H1 (cell line): ENCODE measurements at places on chromosomes 12 and 14. TPM values are rescaled to one million over a fixed set of nuclear protein-coding genes. Genes with fewer than 3 reads are reported as not detected.
A peak's percentile ranks its signal among the peaks of the same experiment; 100 is the strongest.

OR4M1 gene
- not detected in 2 replicates for polyA plus RNA-seq

WNT5B gene
- 1.2 TPM in 2 replicates for polyA plus RNA-seq

ASCL1 gene
- polyA plus RNA-seq: 0.12 and 0.17 TPM in 2 replicates

STON2 gene
- polyA plus RNA-seq: 8.2 and 8.9 TPM in 2 replicates

DTX3 gene
- 92.5 and 126 TPM in 2 replicates for polyA plus RNA-seq

ZNF891 gene
- 1.3 TPM in 2 replicates for polyA plus RNA-seq

C12orf42 gene
- 0.05 and 0.28 TPM in 2 replicates for polyA plus RNA-seq

NDRG2 gene
- polyA plus RNA-seq: 48.6 and 65.0 TPM in 2 replicates

FGF6 gene
- not detected in 2 replicates for polyA plus RNA-seq

NOVA1 gene
- 4.9 and 6.8 TPM in 2 replicates for polyA plus RNA-seq

DBX2 gene
- polyA plus RNA-seq: 0.05 and 0.06 TPM in 2 replicates

ASB2 gene
- polyA plus RNA-seq: 2.1 and 3.2 TPM in 2 replicates

FBLN5 gene
- polyA plus RNA-seq: 0.88 and 1.1 TPM in 2 replicates

ZDHHC22 gene
- 23.8 and 30.7 TPM in 2 replicates for polyA plus RNA-seq

GRCh38 chr14:68926236-68926635 lies 52.9 kb downstream of the ACTN1 start:
- DNase-seq: no peak

DNA sequence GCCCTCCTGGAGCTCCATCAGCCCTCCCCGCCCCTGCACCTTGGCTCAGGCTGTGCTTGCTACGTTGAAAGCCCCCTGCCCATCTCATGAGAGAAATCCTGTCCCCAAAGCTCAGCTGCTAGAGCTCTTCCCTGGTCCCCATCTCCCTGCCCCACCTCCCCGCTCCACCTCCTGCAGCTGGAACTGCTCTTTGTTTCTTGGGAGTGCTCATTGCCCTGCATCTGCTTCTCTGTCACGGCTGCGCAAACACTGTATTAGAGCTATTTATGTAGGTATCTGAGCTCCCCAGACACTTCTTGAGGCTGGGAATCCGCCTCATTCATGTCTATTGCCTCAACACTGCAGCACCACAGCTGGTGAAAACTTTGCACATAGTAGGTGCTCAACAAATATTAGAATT lies 32.8 kb upstream of the PRIMA1 start:
- no peak for DNase-seq

GRCh38 chr12:100539202-100539601 lies 34.3 kb upstream of the GAS2L3 start:
- peak; percentile 61 for DNase-seq

- DNase-seq: no peak
Observed at GRCh38 chr12:57939291-57939690, 2.1 kb upstream of the ATP23 start.

- DNase-seq: no peak
Observed at GRCh38 chr12:50119387-50119786, 7.4 kb downstream of the COX14 start.

GRCh38 chr14:38127356-38127755 lies 80.3 kb upstream of the SSTR1 start:
- DNase-seq: no peak

DNA sequence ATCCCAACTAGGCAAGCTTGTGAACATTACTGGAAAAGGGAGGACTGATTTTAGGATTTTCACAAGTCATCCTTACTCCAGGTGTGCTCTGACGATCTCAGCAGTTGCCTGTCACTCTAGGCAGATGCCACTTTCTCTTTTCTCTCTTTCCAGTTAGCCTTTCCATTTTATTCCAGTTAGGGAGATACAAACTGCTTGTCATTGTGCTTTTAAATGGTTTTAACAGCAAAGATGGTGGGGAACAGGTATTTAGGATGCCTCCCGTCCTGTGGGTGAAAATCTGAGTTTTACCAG lies 1.2 kb downstream of the PA2G4 start:
- no peak for DNase-seq

- no peak for DNase-seq
Observed at GRCh38 chr12:111584959-111585358, 14.2 kb downstream of the ATXN2 start.

DNA sequence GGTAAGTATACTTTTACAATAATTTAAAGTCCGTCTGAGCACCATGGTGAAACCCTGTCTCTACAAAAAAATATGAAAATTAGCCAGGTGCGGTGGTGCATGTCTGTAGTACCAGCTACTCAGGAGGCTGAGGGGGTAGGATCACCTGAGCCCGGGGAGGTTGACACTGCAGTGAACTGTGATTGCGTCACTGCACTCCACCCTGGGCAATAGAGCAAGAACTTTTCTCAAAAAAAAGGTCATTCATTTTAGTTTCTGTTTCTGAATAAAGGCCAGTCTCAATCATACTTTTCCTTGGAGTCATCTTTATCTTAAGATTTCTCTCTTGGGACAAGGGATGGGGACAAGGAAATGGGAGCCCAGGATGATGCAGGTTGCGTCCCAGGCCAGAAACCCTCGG lies 12.9 kb downstream of the ANKRD13A start:
- DNase-seq: no peak

DNA sequence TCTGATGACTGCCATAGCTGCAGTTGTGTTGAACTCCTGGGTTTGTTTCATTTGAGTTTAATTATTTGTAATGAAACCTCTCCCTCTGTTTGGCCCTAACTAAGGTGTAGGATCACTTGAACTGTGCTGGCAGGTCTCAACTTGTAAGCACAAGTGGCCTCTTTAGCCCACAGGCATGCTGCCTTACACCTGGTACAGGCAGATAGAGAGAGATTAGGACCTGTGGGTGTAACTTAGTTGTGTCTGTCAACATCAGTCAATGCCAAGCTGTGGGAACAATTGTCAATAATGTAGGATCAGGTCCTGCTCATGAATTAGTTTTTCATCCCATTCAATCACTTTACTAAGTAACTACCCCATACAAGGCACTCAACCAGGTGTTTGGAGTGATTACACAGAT lies 263.0 kb upstream of the G2E3 start:
- DNase-seq: no peak

DNA sequence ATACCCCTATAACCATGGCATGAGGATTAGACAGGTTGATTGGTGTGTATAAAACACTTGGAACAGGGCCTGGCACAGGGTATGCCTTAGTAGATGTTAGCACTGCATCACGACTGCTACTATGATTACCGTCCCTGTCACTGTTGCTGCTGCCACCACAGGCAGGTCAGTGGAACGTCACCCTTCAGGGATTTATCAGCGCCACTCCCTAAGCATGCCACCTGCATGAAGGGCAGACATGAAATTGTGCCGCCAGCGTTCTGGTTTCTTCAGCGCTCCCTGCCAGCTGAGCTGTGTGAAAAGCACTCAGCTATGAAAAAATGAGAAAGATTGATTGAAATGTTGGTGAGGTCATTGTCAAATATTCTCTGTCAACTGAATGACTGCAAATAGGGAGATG lies 477.0 kb downstream of the DPF3 start:
- DNase-seq: no peak

GRCh38 chr14:104513641-104514046 lies 65.9 kb upstream of the C14orf180 start:
- DNase-seq: no peak

GRCh38 chr12:56274299-56274698 lies 7.6 kb downstream of the COQ10A start:
- DNase-seq: no peak

GRCh38 chr14:101882141-101882935 lies 82.0 kb upstream of the DYNC1H1 start:
- no peak for DNase-seq

- DNase-seq: no peak
Observed at GRCh38 chr12:6264402-6265037, 46.0 kb upstream of the PLEKHG6 start.

- no peak for DNase-seq
Observed at GRCh38 chr14:65949711-65950516, 536.3 kb upstream of the CCDC196 start.

DNA sequence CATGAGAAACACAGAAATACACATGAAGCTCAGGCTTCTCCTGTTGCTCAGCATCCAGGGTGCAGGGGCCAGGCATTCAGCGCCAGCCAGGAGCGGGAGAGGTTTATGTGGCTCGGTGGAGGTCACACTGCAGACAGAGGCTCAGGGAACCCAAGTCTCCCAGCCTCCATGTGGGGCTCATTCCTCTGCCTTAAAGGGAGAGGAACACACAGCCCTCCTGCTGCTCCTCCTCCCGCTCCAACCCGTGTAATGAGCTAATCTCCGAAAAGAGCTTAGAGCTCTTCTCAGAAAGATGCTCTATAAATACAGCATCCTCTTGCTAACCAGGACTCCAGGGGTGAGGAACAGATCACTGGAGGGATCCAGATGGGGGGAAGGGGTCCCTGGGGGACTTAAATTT lies 28.2 kb downstream of the FGF6 start:
- no peak for DNase-seq

DNA sequence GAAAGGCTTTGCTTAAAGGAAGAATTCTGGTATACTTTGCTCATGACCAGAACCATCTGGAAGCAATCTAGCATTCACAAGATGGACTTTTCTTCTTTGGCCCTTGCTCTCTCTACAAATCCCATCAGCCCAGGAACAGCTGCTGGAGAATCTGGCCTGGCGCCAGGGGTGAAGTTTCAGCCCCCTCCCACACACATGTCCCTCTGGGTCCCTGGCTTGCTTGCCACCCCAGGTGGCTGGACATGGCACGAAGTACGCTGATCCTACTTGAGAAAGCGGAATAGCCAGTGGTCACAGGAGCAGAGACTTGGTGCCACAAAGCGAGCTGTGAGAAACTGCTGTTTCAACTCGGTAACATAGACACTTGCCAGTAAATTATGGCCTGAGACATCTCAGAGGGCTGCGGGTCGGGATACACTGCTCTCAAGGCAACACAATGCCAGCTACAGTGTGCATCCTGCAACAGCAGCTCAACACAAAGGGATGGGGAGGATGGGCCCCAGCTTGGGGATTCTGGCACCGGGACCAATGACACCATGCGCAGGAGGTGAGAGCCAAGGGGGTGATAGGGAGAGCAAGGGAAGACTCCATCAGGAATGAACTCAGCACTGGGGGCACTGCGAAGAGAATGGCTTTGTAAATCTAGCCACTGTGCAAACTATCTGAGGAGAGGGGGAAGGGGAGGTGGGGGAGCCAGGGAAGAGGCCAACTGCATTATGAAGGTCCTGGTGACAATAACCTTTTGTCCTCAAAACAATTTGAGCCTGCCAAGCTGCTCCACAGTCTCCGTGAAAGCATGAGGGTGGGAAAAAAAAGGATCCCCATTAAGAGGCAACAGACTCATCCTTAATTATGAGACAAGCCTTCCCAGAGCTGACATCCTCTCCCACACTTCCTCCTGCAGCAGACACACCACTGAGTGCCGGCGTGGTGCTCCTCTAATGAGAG lies 219.9 kb downstream of the PPM1H start:
- DNase-seq: no peak

DNA sequence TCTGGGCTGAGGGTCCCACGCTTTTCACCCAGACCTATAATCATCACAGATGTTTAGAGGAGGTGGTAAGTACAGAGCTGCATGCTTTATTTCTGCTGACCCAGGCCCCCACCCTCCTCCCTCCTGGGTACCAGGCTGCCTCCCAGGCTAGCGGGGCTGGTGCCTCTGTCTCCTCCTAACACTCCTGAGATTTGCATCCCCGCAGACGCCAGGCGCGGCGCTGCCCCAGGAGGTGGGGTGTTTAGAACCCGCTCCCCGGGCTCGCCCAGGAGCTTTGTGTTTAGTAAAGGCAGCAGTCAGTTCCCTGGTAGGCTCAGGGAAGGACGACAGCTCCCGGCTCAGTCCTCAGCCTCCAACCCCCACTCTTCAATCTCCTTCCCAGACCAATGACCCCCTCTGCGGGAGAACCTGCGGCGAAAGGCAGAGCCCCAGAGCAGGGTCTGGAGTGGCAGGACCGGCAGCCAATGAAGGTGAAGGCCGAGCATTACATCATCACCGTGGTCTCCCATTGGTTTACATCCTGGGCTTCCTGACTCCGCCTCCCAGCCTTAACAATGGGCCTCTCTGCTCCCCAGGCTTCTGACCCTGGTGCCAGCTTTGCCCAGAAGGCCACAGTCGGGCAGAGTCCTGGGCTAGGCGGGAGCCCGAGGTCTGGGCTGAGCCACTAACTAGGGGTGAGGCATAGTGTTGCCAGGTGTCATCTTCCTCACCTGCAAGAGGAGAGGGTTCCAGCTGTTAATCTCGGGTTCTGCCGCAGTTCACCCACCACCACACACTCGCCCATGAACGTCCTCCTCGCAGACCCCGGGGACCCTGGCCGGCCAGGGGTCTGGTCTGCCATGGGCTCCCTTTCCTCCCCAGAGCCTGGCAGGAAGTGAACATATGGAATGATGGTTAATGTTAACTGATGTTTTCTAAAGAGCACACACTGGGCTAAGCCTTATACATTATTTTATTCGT lies 57.5 kb downstream of the CALM1 start:
- DNase-seq: peak; percentile 95

DNA sequence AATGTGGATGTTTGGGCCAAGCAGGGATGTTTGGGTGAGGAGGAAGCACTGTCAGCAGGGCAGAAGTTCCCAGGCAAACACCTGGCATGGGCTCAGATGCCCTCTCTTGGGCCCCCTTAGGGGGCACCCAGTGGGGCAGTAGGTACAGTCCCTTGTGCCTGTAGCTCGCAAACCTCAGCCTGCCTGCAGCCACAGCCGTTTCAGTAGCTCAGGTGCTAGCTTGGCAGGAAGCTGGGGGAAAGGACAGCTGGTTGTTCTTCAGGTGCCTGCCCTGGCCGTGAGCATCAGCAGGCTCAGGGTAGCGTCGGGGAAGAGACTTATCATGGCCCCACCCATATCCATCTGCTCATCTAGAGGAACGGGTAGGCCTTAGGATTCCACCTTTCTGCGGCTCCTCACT lies 67.5 kb downstream of the B4GALNT3 start:
- no peak for DNase-seq

GRCh38 chr12:67698672-67699581 lies 50.4 kb downstream of the DYRK2 start:
- no peak for DNase-seq

DNA sequence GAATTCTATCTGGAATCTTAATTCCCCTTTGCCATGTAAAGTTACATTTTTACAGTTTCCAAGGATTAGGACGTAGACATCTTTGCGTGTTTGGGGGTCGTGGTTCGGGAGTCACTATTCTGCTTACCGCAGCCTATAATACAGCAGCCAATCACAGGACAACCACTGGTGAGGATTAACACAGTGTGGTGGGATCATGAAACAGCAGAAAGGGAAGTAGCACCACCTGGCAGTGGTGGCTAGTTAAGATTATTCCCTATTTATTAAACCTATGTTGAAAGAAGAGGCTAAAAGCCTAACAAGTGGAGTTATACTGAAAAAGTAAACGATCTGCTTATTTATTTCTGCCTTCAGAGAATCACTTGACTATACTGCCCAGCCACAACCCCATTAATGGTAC lies 71.7 kb downstream of the IPO8 start:
- no peak for DNase-seq

GRCh38 chr12:18254081-18254480 lies 7.2 kb upstream of the PIK3C2G start:
- no peak for DNase-seq

DNA sequence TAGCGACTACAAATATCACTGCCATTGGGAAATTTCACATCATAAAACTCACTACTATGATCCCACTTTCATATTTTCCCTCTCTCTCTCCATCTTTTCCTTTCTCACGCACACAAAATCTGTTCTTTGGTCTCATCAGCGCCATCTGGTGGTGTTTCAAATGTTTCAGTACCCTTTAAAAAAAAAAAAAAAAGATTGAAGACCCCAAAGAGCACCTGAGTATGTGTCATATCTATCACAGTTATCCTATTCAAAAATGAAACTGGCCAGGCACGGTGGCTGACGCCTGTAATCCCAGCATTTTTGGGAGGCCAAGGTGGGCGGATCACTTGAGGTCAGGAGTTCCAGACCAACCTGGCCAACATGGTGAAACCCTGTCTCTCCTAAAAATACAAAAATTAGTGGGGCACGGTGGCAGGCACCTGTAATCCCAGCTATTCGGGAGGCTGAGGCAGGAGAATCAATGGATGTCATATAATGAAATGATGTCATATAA lies 72.4 kb downstream of the TTC9 start:
- no peak for DNase-seq
